Astrocyte of the cerebellum (primary cell): ENCODE measurements at places on chromosomes 12 and 14.

DNA sequence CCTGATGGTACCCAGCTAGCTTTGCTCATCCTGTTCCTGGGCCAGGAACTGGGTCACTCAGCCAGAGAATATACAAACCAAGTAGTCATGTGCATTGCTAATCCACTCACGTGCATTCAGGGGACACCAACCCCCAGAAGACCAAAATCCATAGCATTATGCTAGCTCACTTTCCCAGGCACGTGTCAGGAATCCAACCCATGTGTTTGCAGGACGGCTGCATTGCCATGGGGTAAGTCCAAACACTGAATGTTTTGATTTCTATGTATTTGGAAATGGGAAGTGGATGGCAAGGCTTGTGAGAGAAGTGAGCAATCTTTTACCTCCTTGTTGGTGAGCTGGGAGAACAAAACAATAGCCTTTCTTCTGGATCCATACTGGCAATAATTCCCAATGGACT, 87.1 kb upstream of the FOXN3 start:
- no peak for DNase-seq

GRCh38 chr14:37592482-37593408, 2.3 kb downstream of the FOXA1 start:
- no peak for DNase-seq

DNA sequence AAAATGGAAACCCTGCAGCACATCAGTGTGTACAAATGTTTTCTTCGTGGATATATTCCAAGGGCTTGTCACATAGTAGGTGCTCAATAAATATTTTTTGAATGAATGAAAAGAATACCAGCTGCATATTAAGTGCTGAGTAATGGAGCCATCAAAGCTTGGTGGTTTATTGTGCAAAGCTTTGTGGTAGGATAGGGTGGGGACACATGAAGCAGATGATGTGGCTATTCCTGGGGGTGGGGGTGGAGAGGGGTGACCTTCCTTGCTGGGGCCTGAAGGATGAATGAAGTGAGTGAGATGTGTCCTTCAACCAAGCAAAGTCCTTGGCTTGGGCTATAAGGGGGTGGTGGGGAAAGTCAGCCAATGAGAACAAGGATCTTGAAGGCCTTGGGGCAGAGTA, 4.3 kb upstream of the KRT81 start:
- no peak for DNase-seq

- DNase-seq = no peak
Observed at GRCh38 chr14:93011141-93011529, 88.2 kb downstream of the CHGA start.

- no peak for DNase-seq
Observed at GRCh38 chr12:63928305-63928704, 83.8 kb downstream of the SRGAP1 start.

- DNase-seq = no peak
Observed at GRCh38 chr14:56554301-56554700, 25.3 kb upstream of the TMEM260 start.

GRCh38 chr14:101726295-101726953, 35.1 kb upstream of the PPP2R5C start:
- DNase-seq = no peak
